ENCODE measurements at places on chromosomes 5 and 9.

- DNase-seq, result no peak
Observed at GRCh38 chr5:57703721-57704120, 221.1 kb upstream of the ACTBL2 start.

DNA sequence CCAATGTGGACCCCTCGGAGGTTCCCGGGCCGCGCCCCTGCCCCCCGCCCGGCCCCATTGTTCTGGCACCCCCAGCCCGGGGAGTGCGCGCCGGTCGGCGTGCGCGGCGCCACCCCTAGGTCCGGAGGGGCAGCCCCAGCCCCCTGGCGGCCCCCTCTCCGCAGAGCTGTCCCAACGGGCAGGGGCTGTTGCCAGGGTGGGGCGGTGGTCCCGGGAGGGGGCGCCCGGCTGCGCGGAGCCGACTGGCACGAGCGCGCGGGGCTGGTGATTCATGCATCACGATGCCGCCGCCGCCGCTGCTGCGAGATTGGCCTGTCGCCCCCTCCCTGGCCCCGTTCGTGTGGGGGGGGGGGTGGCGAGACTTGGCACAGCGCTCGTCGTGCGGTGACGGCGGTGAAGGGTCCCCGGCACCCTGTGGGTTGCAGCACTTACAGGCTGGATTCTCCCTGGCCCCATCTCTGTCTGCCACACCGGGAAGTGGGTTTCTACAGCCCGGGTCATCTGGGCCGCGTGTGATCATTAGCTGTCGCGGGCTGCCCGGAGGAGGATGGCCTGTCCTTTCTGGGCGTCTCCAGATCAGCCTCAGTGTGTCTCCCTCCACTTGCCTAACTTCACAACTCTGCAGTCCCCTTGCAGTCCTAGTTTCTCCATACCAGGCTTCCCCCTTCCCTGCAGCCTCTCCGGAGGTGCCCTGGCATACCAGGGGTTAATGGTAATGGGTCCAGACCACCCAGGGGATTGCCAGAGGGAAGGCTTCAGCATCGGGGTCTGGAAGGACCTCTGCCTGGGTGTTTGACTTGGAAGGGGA lies 858 bp downstream of the NCS1 start:
- peak; percentile 53 for DNase-seq

GRCh38 chr9:84276741-84277140 lies 63.8 kb downstream of the SLC28A3 start:
- DNase-seq, result no peak

DNA sequence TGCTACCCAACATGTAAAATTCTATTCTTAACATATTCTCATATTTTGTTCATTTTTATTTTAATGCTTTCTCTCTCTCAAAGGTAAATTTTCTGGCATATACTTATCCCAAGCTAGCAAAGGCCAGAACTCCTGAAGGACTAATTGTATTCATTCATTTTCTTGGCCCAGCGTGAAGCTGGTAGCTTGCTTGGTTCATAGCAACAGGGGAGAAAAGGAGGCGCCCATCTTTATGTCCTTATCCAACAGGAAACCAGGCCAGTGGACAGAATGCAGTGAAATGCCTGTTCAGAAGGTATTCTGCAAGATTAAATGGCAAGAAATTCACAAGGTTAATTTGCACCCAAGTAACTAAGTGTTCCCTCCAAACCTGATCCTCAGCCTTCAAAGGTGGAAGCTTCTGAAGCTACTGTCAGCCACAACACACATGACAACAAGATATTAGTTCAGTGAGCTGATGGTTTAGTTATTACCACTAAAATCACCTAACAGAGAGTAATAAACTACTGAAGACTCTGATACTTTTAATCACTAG lies 5.6 kb downstream of the EFNA5 start:
- no peak for DNase-seq

GRCh38 chr9:2016408-2017330 lies 1.5 kb downstream of the SMARCA2 start:
- peak; percentile 66 for DNase-seq

DNA sequence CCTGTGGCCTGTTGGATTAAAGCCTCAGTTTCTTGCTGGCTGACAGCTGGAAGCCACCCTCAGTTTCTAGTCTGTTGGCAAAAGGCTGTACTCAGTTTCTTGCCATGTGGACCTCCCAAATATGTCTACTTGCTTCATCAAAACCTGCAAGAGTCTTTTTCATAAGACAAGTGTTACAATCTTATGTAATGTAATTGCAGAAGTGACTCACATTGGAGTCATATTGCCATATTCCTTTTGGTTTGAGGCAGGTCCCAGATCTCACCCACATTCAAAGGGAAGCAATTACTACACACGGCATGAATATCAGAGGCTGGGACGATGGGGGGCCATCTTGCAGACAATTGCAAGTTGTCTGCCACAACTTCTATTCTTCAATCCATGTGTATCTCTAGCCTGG lies 286.7 kb upstream of the IL12B start:
- no peak for DNase-seq

DNA sequence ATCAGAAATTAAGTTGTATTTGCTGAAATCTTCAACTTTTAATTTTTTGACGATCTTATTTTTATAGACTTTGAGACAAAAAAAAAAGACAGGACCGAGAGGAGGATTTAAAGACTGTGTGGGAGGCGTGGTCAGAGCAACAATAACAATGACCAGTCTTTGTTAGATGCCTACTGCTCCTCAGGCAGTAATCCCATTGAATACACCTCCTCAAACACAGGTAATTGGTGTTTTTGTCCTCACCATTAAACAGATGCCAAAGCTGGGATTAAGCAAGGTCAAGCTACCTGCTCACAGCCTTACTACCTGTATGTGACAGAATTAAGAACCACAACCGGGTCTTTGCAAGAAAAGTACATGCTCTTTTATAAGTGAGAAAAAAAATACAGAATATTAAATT lies 233.3 kb upstream of the GRAMD2B start:
- no peak for DNase-seq

DNA sequence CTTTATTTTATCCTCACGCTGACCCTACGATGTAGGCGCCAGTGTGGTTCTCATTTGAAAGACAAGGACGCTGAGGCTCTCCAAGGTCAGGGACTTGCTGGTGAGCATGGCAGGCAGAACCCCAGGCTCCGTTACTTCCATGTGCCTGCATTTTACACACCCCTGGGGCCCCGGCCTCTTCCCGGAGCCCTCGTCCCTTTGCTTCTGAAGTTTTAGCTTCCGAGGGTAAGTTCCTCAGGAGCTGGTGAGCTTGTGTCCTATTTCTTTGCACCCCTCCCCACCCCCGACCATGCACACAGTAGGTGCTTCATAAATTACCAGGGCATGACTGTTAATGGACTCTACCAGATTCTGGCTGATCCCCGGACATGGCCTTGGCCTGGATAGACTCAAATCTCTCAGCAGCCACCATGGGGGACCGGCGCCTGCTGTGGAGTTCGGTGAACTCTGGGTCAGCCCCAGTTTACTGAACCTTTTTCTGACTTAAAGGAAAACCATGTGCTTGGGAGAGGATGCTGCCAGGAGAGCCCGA lies 59.3 kb upstream of the RNU6ATAC start:
- DNase-seq, result no peak

DNA sequence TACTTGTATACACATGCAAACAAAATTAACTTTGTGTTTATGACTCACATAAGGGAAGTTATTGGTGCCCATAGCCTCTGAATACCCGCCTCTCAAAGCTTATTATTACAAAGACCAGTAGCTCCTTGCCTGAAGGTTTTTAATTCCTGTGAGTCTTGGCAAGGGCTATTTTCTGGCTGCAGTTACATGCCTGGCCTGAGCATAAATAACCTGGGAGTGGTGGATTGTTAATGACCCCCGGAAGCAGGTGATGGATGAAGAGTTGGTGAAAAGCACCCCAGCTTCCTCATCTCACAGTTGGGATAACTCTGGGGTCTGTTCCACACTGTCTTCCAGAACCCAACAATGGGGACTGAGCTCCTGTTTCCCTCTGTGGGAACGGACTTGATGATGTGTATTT lies 594.5 kb downstream of the PDE4D start:
- no peak for DNase-seq

Data from activated naive CD4-positive, alpha-beta T cell treated with Interleukin-2 at 50 U/mL for 16 hours (primary cell).